ENCODE measurements at places on chromosomes 11 and 22.

DNA sequence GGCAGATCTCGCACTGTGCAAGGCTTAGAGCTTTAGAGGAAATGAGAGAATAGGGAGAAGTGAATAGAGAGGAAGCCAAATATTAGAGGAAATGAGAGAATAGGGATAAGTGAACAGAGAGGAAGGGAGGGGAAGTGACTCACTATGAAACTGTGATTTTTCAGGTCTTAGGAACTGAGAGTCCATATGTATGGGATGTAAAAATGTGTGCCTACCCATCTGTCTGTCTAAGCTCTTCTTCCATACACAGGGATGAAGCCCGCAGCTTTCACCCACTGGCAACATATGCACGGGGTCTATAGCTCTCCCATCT, 6.4 kb upstream of the CCDC86 start:
- no peak for DNase-seq

- DNase-seq = no peak
Measured at GRCh38 chr22:45602824-45603595, 68.6 kb upstream of the ATXN10 start.

DNA sequence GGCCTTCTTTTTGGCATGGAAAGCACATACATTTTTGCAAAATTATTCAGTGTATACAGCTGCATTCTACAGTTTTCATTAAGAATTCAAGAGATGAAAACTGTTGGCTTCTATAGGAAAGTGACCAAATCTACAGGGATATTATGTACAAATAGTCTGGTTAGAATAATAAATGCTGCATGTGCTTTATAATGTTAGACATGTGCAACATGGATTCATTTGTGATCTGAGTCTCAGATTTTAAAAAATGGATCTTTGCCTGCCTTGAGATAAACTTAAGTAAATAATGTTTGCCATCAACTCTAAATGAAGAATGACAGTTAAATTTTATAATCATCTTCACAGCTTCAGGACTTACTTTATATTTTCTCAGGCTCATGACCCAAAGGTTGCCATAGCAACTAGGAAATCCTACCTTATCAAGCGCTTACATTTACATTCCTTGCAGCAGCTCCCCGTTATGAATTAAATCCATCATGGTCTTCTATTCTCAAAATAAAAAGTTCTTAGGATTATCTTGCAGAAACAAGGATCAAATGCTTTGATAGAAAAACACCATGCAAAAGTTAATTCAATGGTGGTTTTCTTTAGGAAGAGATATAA, 200.2 kb downstream of the CADM1 start:
- no peak for DNase-seq

- no peak for DNase-seq
Measured at GRCh38 chr11:118289401-118289800, 15.1 kb upstream of the CD3E start.

DNA sequence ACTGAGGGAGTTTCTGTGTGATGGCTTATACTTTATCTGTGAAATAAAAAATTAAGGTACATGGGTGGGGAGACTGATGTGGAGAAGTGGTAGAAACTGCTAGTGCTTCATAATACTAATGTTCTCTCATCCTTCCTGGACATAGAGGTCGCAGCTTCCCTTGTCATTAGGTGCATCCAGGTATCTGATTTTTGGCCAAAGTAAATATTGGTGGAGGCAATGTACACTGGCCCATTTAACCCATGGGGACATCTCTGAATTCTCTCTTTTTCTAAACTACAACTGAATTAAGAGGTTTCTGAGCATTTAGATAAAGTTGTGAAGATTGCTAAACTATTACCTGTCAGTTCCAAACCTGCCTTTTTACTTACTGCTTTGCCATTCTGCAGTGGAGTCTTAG, 140.9 kb upstream of the CHORDC1 start:
- DNase-seq = no peak

DNA sequence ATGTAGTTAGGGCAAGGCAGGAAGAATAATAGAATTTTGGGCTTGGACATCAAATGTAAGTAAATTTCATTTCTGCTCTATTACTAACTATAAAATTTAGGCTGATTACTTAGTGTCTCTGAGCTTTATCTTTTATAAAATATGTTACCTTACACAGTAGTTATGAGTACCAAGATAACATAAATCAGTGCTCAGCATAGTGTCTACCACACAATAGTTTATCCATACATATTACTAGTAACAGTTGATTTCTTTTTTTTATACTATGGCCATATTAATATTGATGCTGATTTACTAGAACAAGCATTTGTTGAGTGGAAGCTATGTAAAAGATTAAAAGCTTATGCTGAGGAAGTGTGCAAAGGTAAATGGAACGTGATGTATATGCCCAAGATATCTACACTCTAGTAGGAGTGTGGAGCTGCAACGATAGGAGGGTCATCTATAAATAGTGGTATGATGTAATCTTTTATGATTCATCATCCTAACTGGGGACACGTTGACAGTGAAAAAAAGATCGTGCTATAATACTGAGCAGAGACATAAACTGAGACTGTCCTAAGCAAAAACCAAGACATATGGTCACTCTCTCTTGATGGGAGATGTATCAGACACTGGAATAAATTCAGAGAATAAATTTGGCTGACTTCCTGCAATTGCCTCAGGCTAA, 8.7 kb upstream of the SLC5A12 start:
- DNase-seq = no peak

GRCh38 chr11:62552485-62553079, 6.0 kb upstream of the AHNAK start:
- DNase-seq = no peak

- DNase-seq = no peak
Measured at GRCh38 chr11:68969386-68969785, 11.4 kb downstream of the MRGPRD start.

- no peak for DNase-seq
Measured at GRCh38 chr22:39457556-39458443, 988 bp downstream of the MGAT3 start.

GRCh38 chr22:35314161-35314942, 14.7 kb downstream of the TOM1 start:
- peak; percentile 84 for DNase-seq

DNA sequence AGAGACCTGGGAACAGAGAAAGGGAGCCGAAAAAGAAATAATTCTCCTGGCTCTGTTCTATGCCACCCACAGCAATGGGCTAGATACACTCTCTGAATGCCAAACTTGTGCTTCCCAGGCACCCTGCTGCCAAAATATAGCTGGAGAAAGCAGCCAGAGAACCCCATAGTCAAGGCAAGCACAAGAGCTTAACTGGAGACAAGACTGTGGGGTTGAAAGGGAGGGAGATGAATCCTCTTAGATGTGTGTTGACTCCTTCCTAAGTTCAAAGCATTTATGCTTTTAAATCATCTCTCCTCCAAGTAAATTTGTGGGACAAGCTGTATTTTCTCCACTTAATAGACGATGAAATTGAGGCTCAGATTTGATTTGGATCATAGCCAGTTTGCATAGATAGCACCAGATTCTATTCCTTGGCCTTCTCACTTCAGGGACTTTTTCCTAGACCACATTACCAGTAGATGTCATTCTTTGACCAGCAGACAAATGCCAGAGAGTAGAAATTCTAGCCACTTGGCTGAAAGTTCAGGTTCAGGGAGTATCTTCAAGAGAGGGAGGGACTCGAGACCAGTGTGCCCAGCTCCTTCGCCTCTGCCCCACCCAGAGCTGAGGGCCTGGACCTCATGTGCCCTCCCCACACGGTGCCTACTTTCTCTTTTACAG, 16.5 kb upstream of the ETS1 start:
- no peak for DNase-seq

- no peak for DNase-seq
Measured at GRCh38 chr22:46582281-46582933, 37.8 kb upstream of the GRAMD4 start.

- DNase-seq = no peak
Measured at GRCh38 chr11:125207866-125208425, 43.4 kb downstream of the PKNOX2 start.

GRCh38 chr22:44271010-44271500, 41.7 kb downstream of the SHISAL1 start:
- no peak for DNase-seq

DNA sequence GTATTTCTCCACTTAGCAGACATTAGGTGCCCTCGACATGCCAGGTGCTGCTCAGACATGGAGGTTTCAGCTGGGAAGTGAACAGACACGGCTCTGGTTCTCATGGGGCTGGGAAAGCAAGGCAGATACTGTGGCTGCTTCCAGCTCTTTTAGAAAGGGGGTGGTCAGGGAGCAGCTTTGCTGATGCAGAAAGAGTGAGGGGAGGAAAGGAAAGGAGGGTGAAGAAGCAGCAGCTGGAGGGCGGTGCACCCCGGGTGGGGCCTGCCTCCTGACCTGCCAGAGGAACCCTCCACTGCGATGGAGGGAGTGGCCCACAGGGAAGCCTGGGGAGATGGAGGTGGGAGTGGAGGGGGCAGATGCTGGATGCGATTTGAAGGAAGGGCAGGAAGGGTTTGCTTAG, 76.8 kb downstream of the MORC2 start:
- DNase-seq = no peak

DNA sequence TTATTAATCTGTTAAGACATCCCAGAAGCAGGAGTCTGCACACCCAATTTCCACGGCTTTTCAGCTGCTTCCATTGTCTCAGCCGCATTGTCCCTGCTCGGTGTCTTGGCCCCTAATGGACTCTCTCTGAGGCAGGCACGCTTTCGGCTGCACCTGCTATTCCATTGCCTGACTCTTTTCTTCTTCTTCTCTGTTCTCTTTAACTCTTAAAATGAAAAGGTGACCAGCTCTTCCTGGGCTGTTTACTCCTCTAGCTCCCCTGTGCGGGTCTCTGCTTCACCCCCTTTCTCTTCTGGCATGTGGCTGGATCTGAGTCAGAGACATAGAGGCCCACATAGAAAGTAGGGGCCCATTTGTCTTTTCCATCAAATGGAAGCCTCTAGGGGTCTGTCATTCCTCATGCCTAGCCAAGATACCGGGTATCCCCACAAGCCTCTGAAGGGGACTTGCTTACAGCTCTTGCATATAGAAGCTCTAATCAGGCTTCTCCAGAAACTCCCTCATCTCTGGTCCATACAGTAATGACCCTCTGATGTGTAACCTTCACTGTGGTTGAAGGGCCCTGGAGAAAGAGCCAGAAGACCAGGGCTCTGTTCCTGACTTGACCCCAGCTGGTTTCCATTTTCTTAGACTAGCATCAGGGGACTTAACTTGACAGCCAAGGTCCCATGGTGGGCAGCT, 243.9 kb downstream of the ST3GAL4 start:
- no peak for DNase-seq

DNA sequence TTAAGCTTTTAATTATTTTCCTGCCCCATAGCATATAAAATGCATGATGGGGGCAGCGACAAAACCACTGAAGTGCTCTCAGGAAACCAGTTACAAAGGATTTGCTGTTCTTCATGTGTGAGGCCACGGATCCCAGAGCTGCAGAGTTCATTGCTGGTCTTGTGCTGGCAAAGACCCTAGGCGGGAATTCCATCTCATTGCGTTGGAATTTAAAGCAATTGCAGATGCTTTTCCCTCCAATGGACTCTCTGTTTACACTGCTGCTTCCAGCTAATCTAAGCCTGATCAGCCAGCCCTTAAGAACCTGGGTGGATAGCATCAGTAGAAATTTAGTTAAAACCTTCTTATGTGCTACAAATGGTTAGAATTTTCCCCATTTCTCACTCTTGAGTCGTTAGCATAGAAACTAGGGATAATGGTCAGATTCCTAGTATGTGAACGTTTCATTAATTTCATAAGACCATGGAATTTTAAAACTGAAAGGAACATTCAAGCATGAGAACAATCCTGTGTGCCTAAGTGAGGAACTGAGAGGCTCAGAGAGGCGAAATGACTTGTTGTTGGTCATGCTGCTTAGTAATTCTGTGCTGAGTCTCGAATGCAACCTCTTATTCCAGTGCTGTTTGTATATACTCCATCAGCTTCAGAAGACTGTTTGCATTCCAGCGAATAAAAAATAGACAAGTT, 36.1 kb upstream of the ADSL start:
- no peak for DNase-seq

GRCh38 chr11:55707029-55707428, 45.0 kb downstream of the OR4C6 start:
- no peak for DNase-seq

GRCh38 chr11:111520560-111520959, 6.0 kb downstream of the HOATZ start:
- no peak for DNase-seq

DNA sequence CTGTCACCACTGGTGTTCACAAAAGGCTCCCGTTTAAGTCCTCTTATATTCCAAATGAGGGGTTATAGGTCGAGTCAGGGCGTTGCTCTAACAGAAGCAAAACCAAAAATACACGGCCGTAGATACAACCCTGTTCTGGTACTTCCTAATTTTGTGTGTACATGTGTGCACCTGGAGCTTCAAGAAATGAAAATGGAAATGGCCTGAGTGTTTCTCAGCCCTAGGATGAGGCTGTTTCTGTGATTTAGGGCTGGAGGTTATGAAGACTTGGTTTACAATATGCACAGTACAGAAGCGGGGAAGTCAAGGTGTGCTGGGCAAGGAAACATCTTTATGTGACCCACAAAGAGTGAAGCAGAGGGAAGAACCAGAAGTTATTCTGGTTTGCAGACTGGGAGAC, 110.4 kb upstream of the OR4B1 start:
- peak; percentile 40 for DNase-seq

Data from vagina (tissue), 2 donors.